KBM-7 (cell line): ENCODE measurements at places on chromosomes 1 and 21.
A peak's percentile ranks its signal among the peaks of the same experiment; 100 is the strongest.

GRCh38 chr1:234543442-234544086 is 64.6 kb upstream of the TARBP1 start:
- no peak for DNase-seq

DNA sequence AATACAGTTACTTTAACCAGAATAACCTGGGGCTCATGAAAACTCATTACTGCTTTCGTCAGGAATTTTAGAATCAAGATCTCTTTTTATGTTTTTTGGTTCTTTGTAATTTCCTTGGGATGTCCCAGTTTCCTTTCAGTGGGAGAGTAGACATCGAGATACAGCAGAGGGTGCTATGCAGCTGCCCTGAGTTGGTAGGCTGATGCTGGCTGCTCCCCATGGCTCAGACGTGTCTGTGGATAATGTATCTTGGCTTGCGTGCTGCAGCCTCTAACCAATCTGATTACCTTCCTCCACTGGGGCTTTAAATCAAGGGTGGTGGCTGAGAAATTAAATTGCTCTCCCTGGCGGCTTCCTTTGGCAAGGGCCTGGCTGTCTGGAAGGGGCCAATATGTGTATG is 253.7 kb downstream of the CACNA1E start:
- no peak for DNase-seq

GRCh38 chr21:35568643-35569042 is 491.7 kb downstream of the SETD4 start:
- no peak for DNase-seq

DNA sequence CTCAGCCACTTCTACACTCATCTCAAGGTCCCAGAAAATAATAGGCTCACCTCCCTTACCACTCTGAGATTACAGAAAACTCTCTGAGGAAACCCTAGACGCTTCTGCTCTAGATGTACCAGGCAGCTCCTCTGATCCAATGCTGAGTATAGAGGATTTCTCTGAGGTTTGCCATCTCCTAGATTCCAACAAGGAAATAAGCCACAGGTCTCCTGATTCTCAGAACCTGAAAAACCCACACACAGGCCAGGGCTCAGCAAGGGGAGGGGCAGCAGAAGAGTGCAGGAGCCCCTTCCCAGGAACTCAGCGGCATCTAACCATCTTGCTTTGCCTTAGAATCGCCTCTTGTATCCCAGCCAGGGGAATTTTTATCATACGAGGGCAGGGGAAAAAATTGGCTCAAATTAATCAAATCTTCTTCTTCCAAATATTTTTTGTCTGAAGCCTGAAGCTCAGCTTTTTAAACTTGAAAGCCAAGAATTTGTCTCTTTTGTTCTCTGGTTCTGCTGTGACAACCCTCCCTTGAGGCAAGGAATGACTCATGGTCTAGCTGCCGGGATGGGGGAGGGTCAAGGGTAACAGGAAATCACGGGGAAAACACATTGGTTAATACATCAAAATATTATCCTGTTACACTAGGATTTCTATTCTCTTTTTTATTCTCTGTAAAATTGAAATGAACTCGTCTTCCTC is 30.8 kb downstream of the GORAB start:
- peak; percentile 8 for DNase-seq

- no peak for DNase-seq
Observed at GRCh38 chr1:169731446-169731845, 2.4 kb downstream of the SELE start.

DNA sequence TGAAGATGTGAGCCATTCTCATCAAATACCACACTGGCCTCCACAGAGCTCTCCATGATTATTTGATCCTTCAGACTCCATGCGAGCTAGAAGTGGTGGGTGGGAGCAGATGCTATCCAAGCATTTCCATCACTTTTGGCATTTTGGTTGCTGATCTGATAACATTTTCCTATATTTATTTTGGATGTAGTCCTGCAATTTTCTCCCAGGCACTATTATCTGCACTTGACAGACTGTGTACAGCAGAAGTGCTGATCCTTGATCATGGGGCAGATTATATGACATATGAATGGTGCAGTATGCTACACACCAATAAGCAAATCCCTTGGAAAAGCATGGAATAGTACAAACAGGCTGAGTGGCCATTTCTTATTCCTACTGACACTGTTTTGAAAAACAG is 167.6 kb upstream of the LRRC7 start:
- no peak for DNase-seq

- no peak for DNase-seq
Observed at GRCh38 chr1:44939061-44939460, 47.3 kb downstream of the EIF2B3 start.

DNA sequence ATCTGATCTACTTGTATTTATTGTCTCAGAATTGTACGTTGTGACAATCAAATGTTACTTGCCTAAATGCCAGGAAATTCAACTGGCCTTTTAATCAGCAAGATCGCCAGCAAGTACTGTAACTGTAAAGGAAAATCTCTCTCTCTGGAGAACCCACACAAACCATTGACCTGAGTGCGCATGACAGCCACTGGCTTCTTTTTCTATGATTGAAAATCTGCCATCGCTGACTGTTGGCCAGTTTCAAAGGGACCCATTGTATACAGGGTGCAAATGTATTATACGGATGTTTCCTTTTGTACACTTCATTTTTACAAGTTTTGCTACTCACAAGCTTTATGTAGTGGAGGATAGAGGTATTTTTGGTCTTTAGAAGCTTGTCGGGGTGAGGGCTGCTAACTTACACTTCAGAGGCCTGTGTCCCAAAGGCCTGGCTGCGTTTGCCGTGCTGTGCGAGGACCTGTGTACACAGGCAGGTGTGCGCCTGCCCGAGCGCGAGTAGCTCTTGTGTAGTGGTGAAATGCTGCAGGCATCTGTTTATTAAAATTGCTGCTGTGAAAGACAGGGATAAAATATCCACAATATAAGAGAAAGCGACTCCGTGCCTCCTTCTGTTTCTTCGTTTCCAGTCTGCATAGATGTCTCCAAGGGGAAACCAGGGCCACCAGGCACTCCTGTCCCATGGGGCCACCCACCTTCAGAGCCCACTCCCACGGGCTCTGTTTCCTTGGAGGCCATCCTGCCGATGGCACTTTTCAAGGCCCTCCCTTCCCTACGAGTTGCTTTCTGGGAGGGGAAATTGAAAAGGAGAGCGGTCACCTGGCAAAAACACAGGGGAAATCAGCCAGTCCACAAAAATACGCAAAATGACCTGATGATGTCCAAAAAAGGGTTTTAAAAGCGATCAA is 25.3 kb upstream of the TRAPPC10 start:
- no peak for DNase-seq

DNA sequence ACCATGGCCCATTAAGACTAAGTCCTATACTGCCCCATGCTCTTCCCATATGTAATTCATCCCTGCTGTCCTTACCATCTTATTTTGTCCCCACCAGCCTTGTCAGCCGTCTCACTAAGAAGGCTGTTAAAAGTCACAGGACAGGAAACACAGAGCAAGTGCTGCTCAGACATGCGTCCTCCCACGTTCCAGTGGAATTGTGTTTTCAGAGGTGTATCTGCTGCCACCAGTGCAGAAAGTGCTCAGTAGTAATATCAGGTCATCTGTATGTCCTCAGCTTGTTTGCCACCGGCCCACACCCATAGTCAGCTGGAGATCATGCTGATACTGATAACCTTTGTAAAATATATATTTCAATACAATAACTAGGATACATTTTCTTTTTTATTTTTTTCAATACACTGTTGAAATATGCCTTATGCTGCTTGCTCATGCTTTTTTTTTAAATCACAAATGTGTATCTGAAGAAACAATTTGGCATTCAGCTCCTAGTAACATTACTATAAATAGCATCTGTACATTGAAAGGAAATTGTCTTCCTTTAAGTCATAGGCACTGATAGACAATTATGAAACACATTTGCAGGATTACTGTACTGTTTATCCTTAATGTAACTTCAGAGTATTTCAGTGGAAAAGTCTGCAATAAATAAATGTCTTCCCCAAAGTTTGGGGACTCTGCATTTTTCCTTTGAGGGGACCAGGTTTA is 156.9 kb downstream of the EDEM3 start:
- peak; percentile 22 for DNase-seq

GRCh38 chr1:109832945-109833344 is 69.2 kb upstream of the EPS8L3 start:
- no peak for DNase-seq

GRCh38 chr1:229252228-229252984 is 18.5 kb upstream of the RAB4A start:
- no peak for DNase-seq

- peak; percentile 23 for DNase-seq
Observed at GRCh38 chr1:166705376-166706289, 133.6 kb upstream of the POGK start.

- peak; percentile 58 for DNase-seq
Observed at GRCh38 chr1:94514095-94514727, 27.3 kb downstream of the F3 start.

- DNase-seq, result no peak
Observed at GRCh38 chr1:204773246-204773645, 87.7 kb upstream of the LRRN2 start.

DNA sequence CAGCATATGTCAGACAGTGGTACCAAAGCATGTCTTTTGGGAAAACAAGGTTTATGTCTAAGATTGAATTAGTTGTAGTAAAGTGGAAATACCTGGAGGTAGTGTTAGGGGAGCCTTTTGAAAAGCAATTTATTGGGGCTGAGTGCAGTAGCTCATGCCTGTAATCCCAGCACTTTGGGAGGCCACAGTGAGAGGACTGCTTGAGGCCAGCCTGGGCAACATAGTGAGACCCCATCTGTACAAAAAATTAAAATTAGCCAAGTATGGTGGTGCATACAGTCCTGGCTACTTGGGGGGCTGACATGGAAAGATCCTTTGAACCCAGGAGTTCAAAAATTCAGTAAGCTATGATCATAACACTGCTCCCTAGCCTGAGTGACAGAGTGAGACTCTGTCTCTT is 7.3 kb downstream of the ZMPSTE24 start:
- DNase-seq, result no peak

- no peak for DNase-seq
Observed at GRCh38 chr1:86997538-86997937, 83.1 kb downstream of the HS2ST1 start.

DNA sequence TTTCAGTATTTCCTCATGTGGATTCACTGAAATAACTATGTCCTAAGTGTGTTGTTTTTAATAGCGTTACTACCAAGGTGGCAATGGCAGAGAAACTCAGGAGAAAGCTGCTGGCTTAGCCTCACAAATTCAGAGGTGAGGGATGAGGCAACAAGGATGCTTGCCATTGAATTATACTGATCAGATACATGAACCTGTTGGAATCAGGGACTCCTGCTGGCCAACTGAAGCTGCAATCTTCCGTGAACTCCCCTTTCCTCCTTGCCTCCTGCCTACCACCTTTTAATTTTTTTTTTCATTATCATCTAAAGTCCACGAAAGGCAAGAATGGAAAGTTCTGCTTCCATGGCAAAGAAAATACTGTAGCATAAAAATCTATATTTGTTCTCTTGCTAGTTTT is 254.7 kb downstream of the NFIA start:
- DNase-seq, result no peak

DNA sequence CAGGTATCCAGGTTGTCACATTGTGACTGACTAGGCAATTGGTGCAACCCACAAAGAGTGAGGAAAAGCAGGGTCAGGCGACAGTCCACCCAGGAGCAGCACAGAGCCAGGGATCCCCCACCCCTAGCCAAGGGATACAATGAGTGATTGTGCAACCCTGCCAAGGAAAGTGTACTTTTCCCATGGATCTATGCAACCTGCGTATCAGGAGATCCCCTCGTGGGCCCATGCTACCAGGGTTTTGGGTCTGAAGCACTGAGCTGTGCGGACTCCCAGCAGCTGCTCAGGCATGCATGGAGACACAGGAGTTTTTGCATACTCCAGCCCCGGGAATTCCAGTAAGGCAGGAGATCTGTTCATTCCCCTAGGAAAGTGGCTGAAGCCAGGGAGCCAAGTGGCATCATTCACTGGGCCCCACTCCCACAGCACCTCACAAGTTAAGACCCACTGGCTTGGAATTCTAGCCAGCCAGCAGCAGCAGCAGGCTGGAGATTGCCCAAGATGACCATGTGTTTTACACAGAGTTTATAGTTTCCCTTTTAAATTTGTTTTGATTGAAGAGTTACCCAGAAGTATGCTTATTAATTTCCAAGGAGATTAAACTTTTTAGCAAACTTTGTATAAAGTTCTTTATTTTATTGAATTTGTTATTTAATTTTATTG is 136.0 kb downstream of the LTN1 start:
- no peak for DNase-seq

GRCh38 chr21:44530903-44531605 is 8.9 kb downstream of the KRTAP10-1 start:
- DNase-seq, result no peak

DNA sequence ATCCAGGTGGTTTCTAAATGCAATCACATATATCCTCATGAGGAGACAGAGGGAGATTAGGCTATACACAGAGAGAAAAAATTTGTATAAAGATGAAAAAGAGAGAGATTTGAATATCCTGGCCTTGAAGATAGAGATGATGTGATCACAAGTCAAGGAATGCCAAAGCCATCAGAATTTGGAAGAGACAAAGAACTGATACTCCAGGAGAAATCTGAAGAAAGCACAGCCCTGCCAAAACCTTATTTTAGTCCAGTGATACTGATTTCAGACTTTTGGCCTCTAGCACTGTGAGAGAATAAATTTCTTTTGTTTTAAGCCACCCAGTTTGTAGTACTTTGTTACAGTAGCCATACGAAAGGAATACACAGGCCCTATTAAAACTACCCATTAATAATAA is 33.4 kb downstream of the DOCK7 start:
- DNase-seq, result no peak

GRCh38 chr1:199466961-199467360 is 560.5 kb upstream of the NR5A2 start:
- DNase-seq, result no peak
